ENCODE measurements at places on chromosomes 1 and 21.

DNA sequence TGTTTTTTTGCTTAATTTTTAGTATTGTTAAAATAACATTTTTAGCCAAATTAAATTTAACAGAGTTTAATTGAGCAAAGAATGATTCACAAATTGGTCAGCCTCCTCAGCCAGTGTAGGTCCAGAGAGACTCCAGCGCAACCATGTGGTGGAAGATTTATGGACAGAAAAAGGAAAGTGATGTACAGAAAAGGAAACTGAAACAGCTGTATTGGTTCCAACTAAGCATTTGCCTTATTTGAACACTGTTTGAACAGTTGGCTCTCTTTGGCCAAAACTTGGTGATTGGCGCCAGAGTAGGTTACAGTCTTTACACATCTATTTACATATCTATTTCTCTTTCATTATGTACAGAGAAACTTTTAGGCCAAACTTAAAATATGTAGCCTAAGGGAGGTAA is 19.4 kb downstream of the RPS6KC1 start:
- no peak for DNase-seq

- DNase-seq, result no peak
Observed at GRCh38 chr1:62271948-62272728, 47.1 kb downstream of the KANK4 start.

- no peak for DNase-seq
Observed at GRCh38 chr1:40820911-40821693, 37.5 kb downstream of the KCNQ4 start.

GRCh38 chr1:170580636-170581440 is 48.9 kb downstream of the GORAB start:
- DNase-seq, result no peak

- DNase-seq, result no peak
Observed at GRCh38 chr1:56527548-56528302, 51.6 kb downstream of the PLPP3 start.

DNA sequence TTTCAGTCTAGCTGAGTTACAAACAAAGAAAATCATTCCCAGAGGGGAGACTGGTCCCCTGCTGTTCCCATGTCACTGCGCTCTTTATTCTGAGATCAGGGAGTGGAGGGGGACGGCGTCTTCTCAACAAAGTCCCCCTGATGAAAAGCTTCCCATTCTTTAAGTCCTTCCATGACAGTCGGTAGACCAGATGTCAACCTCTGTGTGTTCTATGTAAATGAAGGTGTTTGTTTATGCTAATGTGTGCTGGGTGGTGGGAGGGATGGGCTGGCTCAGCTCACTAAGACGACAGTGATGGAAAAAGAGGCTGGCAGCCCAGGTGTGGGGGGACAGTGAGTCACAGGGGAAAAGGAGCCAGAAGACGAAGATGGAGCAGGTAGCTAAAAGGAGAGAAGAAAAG is 148.2 kb upstream of the KLHDC7A start:
- no peak for DNase-seq

- DNase-seq, result no peak
Observed at GRCh38 chr1:15308621-15309027, 61.6 kb downstream of the FHAD1 start.

- DNase-seq, result no peak
Observed at GRCh38 chr1:205477759-205478247, 22.0 kb upstream of the BLACAT1 start.

DNA sequence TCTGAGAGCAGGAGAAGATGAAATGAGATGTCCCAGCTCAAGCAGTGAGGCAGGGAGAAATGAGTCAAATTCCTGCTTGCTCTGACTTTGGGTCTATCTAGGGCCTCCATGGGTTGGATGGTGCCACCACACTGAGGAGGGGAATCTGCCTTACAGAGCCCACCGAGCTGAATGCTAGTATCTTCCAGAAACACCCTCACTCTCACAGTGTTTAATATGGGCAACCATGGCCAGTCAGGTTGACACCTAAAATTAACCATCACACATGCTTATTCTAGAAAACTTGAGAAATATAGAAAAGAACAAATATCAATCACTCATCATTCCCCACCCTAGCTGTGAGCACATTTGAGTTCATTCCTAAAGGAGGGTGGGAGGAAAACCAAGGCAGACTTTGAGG is 29.4 kb upstream of the FHAD1 start:
- no peak for DNase-seq

- no peak for DNase-seq
Observed at GRCh38 chr1:112866981-112867380, 89.0 kb downstream of the SLC16A1 start.
